Fibroblast of lung (primary cell): ENCODE measurements at places on chromosomes 16 and 17.

- DNase-seq: no peak
Observed at GRCh38 chr17:39208136-39208535, 8.1 kb downstream of the RPL19 start.

GRCh38 chr17:8121681-8122421, 2.1 kb downstream of the HES7 start:
- peak; percentile 72 for DNase-seq

- no peak for DNase-seq
Observed at GRCh38 chr17:2140683-2141082, 85.8 kb downstream of the HIC1 start.

- no peak for DNase-seq
Observed at GRCh38 chr17:15437303-15437635, 30.2 kb downstream of the CDRT4 start.

GRCh38 chr17:73683771-73684170, 39.5 kb upstream of the SDK2 start:
- no peak for DNase-seq

DNA sequence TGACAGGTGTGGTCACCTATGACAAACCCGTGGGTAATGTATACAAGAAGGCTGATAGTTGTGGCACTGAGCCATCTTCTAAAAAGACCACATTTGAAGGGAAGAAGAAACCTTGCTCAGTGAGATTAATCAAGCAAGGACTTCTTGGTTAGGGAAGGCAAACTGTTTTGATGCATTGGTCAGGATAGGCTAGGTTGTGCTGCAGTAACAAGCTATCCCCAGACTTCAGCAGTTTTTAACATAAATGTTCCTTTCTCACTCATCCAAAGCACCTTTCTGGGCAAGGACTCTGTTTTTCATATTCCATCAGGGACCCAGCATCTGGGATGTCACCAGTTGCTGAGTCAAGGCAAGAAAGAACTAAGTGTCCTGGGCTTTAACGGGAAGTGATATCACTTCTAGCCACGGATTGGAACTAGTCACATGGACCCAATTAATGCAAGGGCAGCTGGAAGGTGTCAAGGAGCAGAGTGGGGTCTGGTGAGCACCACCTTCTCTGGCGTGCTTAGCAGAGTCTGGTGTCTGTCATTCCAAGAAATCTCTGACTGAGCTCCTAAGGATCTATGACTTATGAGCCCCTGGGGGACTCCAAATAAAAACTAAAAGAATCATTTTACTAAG, 52.0 kb upstream of the CCL2 start:
- no peak for DNase-seq

GRCh38 chr17:2779545-2779944, 16.7 kb upstream of the RAP1GAP2 start:
- no peak for DNase-seq

- DNase-seq: no peak
Observed at GRCh38 chr17:27665549-27665948, 34.6 kb downstream of the LGALS9 start.

DNA sequence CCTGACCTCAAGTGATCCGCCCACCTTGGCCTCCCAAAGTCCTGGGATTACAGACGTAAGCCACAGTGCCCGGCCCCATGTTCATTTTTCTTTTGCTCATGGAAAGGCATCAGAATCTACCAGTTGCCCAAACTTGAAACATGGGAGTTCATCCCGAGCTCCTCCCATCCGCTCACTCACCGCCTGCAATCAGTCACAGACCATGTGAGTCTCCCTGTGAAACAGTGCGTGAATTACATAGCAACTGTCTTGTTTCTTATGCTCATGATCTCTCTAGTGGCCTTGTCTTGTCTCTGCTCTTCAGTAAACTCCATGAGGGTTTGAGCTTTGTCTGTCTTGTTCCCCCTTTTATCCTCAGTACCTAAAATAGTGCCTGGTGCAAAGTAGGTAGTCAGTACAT, 52.1 kb upstream of the TNRC6A start:
- no peak for DNase-seq

- DNase-seq: peak; percentile 13
Observed at GRCh38 chr17:59287452-59287851, 44.0 kb upstream of the YPEL2 start.

- no peak for DNase-seq
Observed at GRCh38 chr17:65042946-65043345, 13.6 kb downstream of the GNA13 start.

GRCh38 chr17:31433091-31433790, 41.8 kb downstream of the RAB11FIP4 start:
- DNase-seq: no peak

GRCh38 chr17:2064980-2065785, 10.3 kb downstream of the HIC1 start:
- DNase-seq: peak; percentile 81

DNA sequence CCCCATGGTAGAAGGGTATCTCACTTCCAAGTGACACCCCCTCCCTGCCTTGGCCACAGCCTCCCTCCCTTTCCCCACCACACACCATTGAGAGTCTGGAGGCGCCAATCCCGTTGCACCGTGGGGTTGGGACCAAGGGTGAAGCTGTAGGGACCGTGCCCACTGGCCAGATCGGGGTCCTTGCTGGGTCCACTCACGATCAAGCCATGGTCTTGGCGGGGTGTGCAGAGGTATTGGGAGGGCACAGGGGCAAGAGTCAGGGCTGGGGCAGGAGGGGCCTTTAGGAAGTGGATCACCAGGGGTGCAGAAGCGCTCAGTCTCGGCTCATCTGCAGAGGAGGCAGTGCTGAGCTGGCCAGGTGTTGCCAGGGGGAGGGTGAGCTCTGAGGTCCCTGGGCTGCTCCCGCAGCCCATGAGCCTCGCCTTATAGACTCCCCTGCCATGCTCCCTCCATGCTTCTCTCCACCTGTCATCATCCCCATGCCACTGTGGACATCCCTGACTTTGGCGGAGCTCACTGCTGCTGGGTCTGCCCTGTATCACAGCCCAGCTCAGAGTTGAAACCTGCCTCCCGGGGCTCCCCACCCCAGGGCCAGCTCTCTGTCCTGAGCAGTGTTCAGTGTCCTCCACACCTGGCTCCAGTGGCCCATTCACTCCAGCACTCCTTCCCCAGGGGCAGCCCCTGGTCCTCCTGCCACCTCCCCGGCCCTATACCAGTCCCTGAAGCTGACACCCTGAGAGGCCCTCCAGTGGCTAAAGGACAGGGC, 8.3 kb downstream of the CDH16 start:
- DNase-seq: no peak

- no peak for DNase-seq
Observed at GRCh38 chr17:82301916-82302567, 15.4 kb downstream of the CD7 start.
